ENCODE measurements at places on chromosomes 12 and 14.

GRCh38 chr14:97462081-97462480 is 664.9 kb downstream of the VRK1 start:
- DNase-seq: no peak

DNA sequence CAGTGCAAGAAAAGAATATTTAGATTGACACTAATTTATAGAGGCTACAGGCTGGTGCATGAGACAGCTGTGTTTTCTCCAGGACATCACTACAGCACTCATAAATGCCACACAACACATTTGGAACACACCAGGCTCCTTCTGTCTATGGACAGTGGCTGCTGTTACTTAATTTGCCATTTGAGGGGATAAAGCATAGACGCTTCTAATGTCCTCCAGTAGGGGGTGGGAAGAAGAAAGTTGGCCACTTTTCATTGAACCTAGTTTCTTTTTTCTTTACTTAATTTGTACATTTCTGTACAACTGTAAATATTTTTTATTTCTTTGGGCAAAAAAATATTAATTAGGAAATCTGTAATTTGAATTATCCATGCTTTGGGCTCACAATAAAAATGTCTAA is 12.4 kb upstream of the RTN1 start:
- no peak for DNase-seq

- peak; percentile 8 for DNase-seq
These were observed 29.8 kb upstream of the CDKN3 start for GRCh38 chr14:54366736-54367735.

- no peak for DNase-seq
These were observed 38.9 kb downstream of the DMAC2L start for GRCh38 chr14:50350975-50351374.

GRCh38 chr12:119399301-119399700 is 64.8 kb downstream of the CCDC60 start:
- DNase-seq: no peak

DNA sequence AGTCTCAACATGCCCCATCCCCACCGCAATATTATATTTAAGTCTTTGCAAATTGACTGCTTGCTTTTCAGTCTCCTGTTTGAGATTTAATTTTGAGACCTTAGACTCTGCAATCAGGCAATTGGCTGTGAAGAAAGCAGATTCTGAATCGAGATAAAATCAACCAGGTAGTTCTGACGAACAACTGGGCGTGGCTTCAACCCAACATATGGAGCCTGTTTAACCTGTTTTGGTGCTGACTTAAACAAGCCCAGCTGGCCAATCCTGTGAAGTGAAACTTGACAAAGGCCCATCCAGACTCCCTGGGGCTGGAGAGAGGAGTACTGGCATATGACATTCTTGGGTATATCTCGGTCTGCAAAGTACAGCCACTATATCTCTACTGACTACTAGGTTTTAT is 9.8 kb upstream of the CIPC start:
- no peak for DNase-seq

DNA sequence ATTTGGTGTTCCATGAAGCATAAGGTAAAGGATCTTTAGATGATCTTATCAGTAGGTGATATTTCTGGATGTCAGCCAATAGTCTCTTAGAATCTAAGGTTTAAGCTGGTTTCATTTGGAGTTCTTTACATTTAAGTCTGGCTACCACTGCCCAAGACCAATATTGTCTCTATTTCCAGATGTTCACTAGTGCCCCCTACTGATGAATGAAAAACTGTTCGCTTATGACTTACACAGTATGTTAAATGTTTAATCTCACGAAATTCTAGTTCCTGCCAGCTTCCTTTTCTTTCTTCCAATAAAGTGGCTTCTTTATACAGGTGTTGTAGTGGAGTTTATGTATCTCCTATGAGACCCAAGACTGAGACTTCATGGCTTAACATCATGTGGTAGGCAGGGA is 31.8 kb upstream of the MIS18BP1 start:
- no peak for DNase-seq

DNA sequence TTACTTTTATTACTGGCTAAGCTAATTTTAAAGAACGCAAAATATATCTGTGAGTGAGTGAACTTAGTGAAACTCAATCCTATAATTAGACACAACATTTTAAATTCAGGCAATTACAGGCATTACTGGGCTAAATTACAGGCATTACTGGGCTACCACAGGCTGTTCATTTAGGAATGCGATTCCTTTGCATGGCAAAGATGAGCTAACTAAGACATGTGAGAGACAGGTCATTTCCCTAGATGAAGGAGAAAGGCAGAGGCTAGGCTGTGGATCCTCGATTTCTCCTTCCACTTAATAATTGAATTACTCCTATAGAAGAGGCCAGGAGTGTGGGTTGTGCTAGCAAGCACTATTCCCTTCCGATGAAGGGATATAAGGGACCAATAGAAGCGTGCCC is 429.4 kb upstream of the LMO3 start:
- no peak for DNase-seq

GRCh38 chr12:110335481-110336045 is 54.5 kb downstream of the ATP2A2 start:
- no peak for DNase-seq

GRCh38 chr12:124629117-124629516 is 61.7 kb upstream of the NCOR2 start:
- DNase-seq: no peak

- no peak for DNase-seq
These were observed 9.2 kb upstream of the LBHD2 start for GRCh38 chr14:103074729-103075367.

GRCh38 chr12:55974308-55974730 is 441 bp downstream of the RAB5B start:
- peak; percentile 14 for DNase-seq

- DNase-seq: no peak
These were observed 4.8 kb downstream of the TOGARAM1 start for GRCh38 chr14:44966601-44967336.

Measured in activated CD4-positive, alpha-beta T cell treated with anti-CD3 and anti-CD28 coated beads, Interleukin-2, amount 50 U/mL, for 4 hours (primary cell).